CD4-positive, alpha-beta T cell treated with Interleukin-6 at 100 ng/mL for 8 hours (primary cell): ENCODE measurements at places on chromosomes 1 and 21.

DNA sequence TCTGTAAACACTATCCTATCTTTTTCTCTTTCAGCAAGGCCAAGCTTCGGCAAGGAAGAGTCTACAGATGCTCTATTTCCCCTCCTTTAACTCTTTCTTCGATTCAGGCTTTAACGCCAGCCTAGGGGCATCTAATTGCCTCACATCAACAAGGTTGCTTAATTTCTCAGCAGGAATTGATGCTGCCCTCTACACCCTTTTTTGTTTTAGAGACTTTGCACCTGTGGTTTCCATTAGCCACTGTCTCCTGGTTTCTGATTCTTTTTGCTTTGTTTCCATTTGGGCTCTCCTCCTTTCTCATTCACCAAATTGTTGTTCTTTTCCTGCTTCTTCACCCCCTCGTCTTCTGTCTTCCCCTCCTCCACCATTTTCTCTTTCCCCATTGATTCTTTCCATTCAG, 202.4 kb upstream of the HMCN1 start:
- no peak for DNase-seq

DNA sequence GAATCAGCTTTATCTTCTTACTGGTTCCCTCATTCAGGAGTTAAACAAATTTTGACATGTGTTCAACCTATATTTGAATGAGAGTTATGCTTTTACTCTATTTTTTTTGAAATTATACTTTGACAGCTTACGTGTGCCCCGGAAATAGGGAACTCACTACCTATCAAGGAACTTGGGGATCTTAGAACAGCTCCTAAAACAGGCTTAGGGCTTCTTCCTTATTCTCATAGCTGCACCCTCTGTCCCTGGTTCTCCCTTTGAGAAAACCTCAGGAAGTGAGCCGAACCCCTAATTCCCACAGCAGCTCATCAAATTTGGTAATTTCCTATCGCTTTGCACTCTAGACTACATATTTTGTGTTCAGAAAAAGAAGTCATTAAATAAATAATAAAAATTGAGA, 81.2 kb upstream of the RUNX3 start:
- DNase-seq = no peak

DNA sequence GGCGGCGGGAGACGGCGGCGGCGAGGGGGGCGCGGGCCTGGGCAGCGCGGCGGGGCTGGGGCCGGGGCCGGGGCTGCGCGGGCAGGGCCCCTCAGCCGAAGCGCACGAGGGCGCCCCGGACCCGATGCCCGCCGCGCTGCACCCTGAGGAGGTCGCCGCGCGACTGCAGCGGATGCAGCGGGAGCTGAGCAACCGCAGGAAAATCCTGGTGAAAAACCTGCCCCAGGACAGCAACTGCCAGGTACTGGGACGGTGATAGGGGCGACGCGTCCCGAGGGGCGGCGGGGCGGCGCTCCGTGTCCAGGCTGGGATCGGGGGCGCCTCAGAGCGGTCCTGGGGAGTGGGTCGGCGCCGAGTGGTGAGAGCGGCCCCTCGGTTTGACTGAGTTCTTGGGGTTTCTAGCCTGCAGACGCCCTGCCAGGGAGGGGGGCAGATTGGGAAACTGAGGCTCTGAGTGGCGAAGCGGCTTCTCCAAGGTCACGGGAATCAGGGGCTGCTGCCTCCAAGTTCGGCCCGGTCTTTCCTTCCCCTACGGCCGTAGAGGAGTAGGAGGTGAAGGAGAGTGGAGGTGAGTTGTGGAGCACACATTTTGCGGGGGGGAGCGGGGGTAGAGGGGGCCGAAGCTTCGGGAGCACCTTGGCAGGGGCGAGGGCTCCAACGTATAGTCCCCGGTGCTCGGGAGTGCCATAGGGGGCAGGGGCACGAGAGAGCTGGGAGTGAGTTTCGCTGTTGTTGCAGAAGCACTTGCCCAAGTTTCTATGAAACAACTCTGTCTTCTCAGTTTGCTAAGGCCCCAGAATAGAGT, 508 bp downstream of the RAVER2 start:
- peak; percentile 17 for DNase-seq

- DNase-seq = no peak
Measured at GRCh38 chr1:147849098-147849895, 53.3 kb upstream of the GJA8 start.

DNA sequence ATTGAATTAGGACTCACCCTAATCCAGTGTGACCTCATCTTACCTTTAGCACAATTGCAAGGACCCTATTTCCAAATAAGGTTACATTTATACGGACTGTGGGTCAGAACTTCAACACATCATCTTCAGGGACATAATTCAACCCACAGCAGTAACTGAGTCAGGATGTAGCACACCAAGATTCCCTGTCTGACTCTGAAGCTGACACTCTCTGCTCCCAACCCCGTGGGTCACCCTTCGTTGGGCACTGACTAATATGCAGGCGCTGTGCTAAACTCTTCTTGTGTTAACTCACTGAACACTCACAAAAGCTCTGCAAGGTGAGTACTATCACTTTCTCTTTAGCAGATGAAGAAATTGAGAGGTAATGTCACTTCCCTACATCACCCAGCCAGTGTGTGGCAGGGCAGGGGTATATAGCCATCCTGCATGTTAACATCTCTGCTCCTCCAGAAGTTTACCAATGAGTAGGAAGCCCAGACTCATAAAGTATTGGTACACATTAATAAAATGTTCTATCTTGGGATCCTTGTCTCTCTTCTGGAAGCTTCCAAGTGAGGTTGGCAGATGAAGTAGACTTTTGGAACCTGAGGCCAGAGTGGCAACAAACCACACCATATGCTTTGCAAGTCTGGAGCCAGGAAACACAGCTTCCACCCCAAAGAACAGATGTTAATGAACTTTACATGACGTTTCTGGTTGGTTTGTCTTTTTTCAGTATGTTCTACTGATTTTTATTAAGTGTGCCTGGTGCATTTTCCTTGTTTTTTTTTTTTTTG, 139.2 kb upstream of the KLHDC7A start:
- DNase-seq = no peak

GRCh38 chr1:64514197-64514765, 44.4 kb downstream of the CACHD1 start:
- DNase-seq = no peak

GRCh38 chr1:28927266-28927647, 12.9 kb downstream of the EPB41 start:
- no peak for DNase-seq

GRCh38 chr1:71053758-71054157, 6.1 kb upstream of the PTGER3 start:
- DNase-seq = no peak

DNA sequence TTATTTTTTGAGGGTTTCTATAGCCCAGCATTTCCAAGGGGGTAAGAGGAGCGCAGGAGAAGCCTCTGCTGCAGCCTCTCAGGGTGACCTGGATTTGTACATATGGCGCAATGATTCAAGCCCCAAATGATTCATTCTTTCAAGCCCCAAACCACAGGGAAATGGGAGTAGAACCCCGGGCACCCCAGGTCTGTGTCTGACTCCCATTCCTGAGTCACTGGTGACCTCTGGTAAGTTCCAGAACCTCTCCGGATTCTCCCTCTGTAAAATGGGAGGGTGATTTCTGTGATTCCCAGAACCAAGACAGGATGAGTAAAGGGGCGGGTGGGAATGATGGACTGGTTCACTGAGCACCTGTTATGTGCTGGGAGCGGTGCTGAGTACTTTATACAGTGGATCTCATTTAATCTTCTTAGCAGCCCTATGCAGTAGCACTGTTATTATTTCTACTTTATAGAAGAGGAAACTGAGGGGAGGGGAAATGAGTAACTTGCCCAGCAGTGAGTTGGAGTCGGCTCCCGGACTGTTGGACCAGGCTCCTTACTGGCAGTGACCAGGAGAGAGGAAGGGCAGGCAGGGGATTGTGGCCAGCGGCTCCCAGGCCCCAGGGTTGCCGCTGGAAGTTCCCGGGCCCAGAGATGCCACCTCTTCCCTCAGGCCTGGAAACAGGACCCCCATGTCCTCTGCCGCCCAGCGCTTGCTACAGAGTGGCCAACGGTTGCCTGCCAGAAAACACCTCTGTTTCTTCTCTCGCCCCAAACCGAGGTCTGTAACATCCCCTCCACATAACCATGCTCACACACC, 20.3 kb upstream of the SLC26A9 start:
- DNase-seq = no peak
